ENCODE measurements at places on chromosomes 6 and 20.

- DNase-seq = no peak
Measured at GRCh38 chr20:53847837-53848170, 222.6 kb downstream of the BCAS1 start.

GRCh38 chr20:61355585-61355984 lies 103.5 kb downstream of the CDH4 start:
- DNase-seq = no peak

GRCh38 chr6:14149739-14150130 lies 32.2 kb downstream of the CD83 start:
- no peak for DNase-seq

DNA sequence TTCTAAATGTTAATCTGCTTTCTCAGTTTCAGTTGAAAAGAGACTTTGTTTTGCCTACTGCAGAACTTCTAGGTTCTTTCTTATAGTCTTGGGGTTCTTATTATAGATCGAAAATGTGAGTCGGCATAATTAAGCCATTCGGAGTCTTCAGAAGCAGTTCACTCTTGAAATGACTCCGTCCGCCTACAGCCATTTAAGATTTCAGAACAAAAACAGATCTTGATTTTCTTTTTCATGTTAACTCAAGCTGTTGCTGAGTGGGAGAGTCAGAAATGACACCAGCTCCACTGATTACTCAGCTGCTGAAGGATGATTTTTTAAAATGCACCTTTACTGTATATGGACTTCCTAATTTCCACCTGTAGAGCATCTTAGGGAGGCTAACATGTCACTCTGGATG lies 15.9 kb downstream of the PRDM1 start:
- no peak for DNase-seq

DNA sequence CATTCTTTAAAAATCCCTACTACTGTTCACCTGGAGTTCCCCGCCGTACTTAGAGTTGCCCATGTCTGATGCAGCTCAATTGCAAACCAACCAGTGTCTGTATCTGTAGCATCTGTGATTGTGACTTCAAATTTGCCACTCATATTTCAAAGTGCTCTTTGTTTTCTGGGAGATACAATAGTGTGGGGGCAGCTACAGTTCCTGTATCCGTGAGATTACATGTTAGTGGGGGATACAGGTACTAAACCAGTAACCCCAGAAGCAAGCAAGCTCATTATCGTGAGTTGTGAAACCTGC lies 140.9 kb downstream of the ANKRD60 start:
- no peak for DNase-seq

DNA sequence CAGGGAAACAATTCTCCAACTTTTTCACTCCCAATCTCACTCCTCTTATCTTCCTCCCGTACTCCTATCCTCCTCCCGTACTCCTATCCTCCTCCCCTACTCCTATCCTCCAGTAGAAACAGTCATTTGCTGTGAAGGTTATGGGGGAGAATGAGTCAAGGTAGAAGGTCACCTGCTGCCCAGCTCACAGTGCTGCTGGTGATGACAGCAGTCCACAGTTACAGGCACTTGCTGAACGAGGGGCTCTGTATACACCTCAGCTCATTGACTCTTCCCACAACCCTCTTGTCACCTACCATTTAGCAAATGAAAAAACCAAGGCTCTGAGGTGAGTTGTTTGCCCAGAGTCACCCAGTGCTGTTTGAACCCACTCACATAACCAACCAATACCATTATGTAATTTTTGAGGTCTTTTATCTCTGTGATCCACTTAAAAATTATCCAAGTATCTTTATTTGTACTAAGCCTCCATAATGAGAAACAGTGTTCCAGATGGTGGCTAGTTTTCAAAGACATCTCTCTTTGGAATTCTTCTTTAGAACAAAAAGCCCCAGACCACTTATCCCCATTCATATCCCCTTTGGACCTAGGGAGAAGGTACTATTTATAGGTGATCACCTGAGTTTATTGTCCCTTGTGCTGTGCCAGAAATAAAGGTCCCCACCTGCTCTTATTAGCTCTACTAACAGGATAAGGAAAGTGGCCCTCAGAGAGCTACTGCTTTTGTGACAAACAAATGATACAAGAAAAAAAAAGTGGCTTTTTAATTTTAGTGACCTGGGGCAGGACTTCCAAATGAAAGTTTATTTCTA lies 53.2 kb downstream of the PTPN1 start:
- DNase-seq = no peak

- DNase-seq = no peak
Measured at GRCh38 chr6:152821525-152821924, 70.9 kb downstream of the VIP start.

DNA sequence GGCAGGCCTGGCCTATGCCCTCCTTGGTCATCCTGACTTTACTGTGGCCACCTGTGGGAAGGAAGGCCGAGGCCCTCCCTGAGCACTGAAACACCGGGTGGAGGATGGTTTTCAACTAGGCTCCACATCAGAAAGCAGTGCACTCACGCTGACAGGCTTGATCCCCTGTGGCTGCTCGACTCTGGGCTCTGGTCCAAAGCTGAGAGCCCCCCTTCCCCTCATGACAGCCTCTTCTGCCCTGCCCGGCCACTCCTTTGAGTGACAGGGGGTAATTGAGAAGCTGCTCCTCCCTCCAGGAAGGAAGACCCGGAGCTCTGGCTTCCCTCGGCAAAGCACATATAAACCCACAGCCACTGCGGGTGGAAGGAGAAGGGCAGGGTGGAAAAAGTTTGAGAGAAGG lies 43.6 kb downstream of the MUC22 start:
- no peak for DNase-seq

DNA sequence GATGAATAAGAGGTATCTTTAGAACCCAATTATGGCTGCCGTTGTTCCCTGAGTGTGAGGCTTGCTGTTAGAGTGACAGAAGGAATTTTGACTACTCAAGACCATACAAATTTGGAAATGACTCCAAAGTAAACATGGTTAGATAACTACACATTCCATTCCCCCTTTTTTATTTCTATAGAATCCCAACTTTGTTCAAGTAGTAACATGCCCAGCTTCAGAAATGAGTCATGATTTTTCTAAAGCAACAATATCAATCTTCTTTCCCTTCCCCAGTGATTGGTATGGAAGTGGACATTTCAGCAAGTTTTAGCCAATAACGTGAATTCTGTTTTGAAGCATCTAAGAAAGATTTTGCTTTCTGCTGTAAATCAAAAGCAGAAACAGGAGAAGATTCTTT lies 37.8 kb downstream of the HCRTR2 start:
- no peak for DNase-seq

GRCh38 chr6:22774129-22774528 lies 204.8 kb downstream of the HDGFL1 start:
- DNase-seq = no peak
